ENCODE measurements at places on chromosomes 7 and 10. TPM values are rescaled to one million over a fixed set of nuclear protein-coding genes. Genes with fewer than 3 reads are reported as not detected.

- no peak for DNase-seq
These were observed 145.5 kb downstream of the PTEN start for GRCh38 chr10:88008866-88009470.

GRCh38 chr7:30157204-30157603 lies 22.4 kb downstream of the MTURN start:
- no peak for DNase-seq

DNA sequence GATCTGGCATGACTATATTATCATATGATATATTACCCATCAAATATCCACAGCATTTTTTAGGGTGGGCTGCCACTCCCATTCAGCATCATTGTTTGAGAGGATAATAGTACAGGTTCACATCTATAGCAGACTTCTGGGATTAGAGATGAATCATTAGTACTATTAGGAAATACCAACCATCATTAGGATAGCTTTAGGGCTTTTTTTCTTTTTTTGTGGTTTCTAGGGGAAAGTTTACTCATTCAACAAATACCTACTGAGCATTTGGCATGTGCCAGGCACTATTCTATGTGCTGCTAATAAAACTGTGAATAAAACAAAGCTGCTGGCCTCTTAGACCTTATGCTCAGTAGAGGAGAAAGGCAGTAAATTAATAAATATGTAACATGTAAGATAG lies 40.6 kb downstream of the NHLRC2 start:
- no peak for DNase-seq

- no peak for DNase-seq
These were observed 173.1 kb downstream of the JCAD start for GRCh38 chr10:29886299-29886698.

GRCh38 chr7:129993275-129993674 lies 40.5 kb upstream of the UBE2H start:
- DNase-seq = no peak

- DNase-seq = no peak
These were observed 70.1 kb upstream of the VWC2 start for GRCh38 chr7:49703337-49703736.

The A1CF gene
- total RNA-seq = 74.8 TPM

DNA sequence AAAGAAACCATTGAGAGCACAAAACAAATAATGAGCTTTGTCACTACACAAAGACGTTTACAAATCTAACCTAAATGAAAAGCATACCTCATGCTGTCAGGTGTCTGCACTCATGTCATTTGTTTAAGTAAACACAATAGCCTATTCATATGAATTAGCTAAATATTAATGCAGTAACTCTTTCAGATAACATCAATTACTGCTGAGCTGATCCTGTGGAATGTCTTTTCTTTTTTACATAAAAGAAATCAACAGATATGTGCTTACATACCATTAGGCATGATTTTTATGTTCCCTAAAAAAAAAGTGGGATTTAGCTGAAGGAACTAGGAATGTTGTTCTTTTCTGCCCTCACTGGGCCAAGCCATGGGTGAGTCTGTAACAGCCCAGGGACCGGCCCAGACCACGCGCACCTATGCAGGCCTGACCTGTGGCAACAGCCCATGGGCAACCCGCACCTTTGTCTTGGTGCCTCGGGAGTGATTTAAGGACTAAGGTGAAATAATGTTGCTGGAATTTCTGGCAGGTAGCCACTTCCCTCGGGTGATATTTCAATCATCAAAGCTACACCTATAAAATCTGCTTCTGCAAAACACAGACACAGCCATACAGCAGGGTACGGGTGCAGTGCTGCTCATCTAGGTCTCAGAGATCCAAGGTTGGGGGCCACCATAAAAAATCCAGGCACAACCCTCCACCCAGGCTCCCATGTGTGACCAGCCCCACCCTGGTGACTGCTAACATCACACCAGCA lies 44.6 kb downstream of the FGFR2 start:
- no peak for DNase-seq
